ENCODE measurements at places on chromosomes 1 and 21.

DNA sequence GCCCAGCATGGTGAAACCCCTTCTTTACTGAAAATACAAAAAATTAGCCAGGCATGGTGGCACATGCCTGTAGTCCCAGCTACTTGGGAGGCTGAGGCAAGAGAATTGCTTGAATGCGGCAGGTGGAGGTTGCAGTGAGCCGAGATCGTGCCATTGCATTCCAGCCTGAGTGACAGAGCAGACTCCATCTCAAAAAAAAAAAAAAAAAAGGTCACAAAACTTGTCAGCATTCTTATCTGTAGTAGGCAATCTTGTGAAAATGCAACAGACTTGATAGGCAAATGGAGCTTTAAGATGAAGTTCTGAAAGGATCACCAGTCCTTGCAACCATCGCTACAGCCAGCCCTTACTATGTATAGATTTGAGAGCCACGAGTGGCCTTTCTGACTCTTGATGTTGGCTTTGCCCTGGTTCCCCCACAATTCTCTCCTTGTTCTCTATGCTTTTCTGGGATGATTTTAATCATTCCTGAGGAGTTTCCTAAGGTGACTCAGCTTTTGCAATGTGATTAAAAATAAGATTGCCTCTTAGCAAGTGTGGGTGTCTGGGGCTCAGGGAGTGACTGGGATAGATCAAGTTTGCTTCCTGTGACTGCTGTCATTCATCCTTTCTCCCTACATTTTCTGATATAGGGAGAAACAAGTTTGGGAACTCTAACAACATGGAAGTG lies 7.1 kb upstream of the MAP1LC3C start:
- no peak for DNase-seq

DNA sequence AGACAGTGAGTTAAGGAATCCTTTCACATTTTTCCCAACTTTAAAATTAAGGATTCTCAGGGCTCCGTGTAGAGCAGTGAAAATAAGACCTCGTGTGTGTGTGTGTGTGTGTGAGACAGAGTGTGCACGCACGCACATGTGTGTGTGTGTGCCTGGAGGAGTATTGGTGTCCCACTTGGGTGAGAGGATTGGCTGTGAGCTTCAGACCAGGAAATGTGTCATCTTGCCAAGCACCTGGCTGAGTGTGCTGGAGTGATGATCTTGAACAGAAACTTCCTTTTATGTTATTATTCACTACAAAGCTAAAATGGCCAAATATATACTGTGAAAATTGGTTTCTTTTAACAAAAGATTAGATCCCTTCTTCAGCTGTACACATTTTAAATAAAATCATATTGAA lies 35.2 kb upstream of the NTPCR start:
- DNase-seq, result no peak

- DNase-seq, result no peak
These were observed 222.1 kb downstream of the COL24A1 start for GRCh38 chr1:85934516-85934915.

DNA sequence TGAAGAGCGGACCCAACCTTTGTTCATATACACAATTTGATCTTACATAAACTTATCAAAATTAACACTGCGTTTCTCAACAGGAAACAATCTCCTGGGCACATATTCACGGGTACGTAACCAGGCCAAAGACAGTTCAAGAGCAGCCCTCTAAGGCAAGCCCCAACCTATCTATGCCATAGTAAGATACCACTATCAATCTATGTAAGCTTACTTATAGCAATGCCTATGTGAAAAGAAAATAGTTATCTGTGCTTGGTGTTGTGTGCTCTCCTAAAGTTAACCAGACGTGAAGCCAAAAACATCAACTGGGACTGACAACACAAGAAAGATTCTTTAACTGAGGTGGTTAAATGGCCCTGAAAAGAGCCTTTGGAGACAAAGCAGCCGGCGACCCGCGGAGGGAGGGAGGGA lies 49.4 kb upstream of the BOLA1 start:
- DNase-seq, result no peak

DNA sequence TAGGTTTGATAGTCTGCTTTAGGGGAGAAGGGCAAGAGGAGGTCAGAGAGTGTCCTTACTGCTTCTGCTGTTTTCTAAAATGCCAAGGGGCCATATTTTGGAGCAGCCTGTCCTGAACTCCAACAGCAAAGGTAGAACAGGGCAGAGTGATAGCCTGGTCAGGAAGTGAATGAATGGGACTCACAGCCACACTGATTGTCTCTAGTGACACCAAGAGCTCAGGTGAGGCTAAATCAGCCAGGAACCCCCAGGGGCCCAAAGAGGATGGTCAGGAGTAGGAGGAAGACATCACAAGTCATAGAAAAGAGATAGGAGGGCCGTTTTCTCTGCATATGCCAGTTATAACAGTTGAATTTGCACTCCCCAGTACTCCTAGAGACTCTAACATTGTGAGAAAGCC lies 97.4 kb upstream of the DUSP10 start:
- no peak for DNase-seq

GRCh38 chr1:14282707-14283106 lies 315.8 kb upstream of the KAZN start:
- DNase-seq, result no peak

DNA sequence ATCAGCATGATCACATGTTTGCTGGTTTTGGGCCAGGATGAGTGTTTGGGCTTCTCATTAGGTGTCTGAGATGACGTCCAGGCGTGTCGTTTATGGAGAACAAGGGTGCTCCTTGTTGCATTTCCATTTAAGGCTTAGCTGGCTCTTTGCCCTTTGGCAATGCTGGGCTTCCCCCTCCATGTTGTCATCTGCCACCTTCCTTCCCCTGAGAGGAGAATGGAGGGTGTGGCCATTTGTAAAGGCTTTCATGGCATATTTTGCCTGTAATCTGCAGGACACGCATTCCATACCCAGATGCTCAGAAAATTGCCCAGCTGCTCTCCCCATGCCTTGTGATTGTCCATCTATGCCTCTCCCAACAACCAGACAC lies 27.7 kb downstream of the PKP1 start:
- DNase-seq, result no peak

- DNase-seq, result no peak
These were observed 27.4 kb downstream of the RRP15 start for GRCh38 chr1:218312509-218312908.

DNA sequence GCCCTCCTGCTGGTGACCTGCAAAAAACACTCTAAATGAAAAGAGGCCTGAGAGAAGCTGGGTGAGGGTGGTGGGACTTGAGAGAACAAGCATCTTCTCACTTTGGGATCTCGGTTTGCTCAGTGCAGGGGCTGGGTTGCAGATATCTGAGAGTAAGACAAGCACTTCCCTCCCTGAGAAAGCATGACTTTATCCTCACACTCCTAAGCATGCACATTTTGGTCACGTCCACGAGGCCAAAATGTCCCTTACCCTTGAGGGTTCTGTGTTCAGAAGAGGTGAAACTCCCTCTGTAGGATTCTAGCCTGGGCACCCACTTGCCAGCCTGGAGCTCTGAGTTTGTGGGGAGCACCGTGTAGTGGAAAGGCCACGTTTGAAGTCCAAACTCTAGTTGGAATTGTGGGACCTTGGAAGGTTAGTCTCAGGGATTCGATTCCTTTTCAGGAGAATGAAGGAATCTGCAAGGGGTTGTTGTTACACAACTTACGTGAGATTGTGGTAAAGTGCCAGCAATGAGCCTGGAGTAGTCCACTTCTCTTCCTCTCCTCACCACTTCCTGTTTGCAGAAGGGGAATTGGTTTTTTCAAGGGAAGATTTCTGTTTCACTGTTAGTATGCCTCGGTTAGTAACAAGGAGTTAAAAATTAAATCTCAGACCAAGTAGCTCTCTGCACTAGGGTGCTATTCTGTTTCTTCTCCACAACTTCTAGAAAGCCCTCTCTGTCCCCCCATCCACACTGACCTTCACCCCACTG lies 3.0 kb downstream of the FCAMR start:
- DNase-seq, result no peak
